ENCODE measurements at places on chromosomes 13 and 19. TPM values are rescaled to one million over a fixed set of nuclear protein-coding genes. Genes with fewer than 3 reads are reported as not detected.

DNA sequence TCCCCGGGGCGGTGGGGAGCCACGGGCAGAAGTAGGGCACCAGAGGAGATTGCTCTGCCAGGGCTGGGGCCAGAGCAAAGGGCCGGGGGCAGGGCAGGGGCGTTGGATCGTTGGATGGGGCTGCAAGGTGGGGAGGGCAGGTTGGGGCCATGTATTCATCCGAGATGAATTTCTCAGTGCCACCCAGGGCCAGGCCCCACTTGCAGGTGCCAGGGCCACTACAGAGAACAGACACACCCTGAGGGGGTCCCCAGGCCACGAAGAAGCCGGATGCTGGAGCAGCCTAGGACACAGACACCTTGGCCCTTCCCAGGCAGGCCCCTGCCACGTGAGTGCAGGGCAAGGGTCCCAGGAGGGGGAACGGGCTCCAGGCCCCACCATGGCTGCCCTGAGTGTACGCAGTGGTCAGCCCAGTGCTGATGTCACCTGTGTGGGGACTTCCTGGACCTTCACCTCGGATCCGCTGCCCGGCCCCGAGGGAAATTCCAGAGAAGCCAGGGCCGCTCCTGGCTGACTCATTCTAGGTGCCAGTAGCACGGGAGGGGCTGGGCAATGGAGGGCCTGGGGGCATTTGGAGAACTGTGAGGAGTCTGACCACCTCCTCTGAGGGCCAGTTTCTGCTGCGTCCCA is 9.6 kb upstream of the SBNO2 start:
- peak; percentile 57 for DNase-seq

DNA sequence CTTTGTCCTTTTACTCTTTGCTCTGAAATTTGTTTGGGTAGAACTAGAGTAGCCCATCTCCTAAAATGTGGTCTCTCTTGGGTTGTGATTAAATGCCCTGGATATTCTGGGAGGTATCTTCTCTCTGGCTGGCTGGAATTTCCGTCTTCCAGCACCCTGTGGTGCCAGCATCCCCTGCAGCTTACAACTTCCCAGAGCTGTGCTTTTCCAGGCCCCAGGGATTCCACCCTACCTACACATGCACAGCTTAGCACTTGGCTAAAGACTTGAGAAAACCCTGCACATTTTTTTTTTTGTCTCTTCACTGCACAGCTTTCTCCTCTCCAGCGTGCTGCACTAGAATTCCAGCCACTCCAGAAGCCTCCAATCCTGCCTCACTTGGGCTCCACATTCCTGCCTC is 334.7 kb downstream of the IRS2 start:
- no peak for DNase-seq

DNA sequence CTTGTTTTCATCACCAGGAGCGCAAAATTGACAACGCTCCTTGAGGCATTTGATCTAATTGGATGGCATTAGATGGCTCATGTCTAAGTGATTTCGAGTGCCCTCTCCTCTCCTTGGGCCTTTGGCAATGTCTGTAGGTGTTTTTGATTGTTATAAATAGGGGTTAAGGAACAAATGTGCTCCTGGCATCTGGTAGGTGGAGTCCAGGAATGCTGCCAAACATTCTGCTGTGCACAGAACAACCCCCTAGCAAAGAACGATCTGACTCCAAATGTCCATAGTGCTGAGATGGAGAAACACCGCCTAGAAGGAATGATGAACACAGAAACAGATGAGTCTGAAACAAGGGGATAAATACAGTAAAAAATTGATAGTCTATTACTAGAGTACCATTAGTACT is 68.0 kb upstream of the C1QTNF9B start:
- no peak for DNase-seq

DNA sequence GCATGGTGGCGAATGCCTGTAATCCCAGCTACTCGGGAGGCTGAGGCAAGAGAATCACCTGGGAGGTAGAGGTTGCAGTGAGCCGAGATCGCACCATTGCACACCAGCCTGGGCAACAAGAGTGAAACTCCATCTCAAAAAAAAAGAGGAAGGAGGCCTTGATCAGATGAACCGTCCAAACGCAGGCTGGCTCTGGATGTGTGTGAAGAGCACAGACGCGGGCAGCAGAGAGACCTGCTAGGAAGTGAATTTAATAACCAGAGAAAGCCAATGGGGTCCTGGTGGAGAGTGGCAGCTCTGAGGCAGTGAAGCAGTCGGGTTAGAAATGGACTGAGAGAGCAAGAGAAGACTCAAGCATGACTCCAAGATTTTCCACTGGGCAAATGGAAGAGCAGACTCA is 136.5 kb downstream of the RNF17 start:
- DNase-seq, result no peak

The MEIS3 gene
- total RNA-seq, result 2.5 TPM

The NALCN gene
- total RNA-seq, result 0.03 TPM

All from left colon (tissue), 2 donors.